ENCODE measurements at places on chromosomes 4 and X.

DNA sequence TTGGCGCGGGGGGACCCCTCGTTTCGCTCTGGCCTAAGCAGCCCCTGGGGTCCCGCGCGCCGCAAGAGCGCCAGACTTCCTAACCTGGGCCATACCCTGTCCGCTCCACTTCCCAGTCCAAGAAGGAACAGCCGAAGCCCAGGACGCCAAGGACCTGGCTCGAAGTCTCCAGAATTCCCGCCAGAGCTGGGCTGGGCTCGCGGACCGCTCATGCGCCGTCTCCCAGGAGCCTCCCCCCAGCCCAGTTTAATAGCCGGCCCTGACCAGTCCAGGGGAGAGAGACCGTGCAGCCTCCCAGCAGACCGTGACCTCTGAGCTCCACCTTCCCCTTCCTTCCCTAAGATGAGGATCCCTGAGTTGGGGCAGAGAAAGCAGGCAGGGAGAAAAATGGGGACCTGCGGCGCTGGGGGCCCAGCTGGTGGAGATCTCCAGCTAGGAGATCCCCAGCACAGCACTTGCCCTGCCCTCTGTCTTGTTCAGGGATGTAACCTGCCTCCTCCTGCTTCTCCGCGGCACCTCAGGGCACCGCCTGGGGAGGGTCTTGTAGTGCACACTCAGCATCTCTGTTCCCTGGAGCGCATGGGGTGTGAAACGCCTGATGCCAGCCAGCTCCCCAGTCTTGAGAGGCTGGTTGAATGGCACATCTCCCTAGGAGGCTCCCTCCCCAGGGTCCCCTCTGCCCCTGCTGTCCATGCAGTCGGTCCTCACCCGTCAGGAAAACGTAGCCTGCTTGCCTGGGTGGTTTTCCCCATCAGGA, 1.2 kb upstream of the LETM1 start:
- peak; percentile 33 for DNase-seq

GRCh38 chr4:60863442-60863841, 336.7 kb upstream of the ADGRL3 start:
- DNase-seq = no peak

- DNase-seq = no peak
Measured at GRCh38 chrX:121231566-121232358, 184.4 kb downstream of the GLUD2 start.

GRCh38 chrX:49111791-49112190, 11.7 kb downstream of the GPKOW start:
- DNase-seq = no peak

DNA sequence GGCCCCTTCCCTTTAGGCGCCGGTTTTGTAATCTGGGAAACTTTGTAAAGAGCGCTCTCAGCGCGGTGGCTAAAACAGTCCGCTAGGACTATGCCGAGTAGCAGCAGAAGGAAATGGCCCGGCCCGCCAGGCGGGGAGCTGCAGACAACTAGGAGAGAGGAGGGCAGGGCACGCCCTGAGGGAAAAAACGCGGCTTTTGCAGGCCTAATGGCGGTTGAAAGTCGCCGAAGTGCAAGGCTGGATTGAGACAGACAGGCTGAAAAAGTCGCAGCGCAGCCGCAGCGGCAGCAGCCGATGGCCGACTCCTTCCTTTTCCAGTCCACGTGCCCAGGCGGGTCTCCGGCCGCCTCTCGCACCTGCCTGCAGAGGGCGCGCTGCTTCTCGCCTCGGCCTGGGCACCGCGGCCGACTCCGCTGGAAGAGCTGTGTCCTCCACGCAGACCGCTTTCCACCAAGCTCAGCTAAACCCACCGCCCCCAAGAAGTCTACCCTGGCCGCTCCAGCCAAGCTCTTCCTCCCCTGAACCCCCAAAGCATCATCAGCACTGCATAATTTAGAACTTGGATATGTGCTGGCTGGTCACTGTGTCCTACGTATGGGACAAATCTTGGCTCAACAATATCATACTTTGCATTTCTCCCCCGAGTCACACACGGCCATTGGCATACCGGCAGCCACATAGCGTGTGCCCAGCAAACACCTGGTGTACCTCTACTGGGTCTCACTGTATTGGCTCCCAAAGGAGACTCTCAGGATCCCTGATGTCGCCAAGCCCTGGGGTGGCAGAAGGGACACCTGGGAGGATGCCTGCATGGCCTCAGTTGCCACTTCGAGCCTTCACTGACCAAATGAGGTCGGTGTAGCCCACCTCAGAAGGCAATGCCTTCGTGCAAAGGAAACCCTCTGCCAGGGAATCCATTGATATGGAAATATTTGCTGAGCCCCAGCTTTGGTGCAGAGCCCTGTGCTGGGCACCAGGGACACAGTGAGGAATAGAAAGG, 14.5 kb downstream of the SLC25A5 start:
- no peak for DNase-seq

DNA sequence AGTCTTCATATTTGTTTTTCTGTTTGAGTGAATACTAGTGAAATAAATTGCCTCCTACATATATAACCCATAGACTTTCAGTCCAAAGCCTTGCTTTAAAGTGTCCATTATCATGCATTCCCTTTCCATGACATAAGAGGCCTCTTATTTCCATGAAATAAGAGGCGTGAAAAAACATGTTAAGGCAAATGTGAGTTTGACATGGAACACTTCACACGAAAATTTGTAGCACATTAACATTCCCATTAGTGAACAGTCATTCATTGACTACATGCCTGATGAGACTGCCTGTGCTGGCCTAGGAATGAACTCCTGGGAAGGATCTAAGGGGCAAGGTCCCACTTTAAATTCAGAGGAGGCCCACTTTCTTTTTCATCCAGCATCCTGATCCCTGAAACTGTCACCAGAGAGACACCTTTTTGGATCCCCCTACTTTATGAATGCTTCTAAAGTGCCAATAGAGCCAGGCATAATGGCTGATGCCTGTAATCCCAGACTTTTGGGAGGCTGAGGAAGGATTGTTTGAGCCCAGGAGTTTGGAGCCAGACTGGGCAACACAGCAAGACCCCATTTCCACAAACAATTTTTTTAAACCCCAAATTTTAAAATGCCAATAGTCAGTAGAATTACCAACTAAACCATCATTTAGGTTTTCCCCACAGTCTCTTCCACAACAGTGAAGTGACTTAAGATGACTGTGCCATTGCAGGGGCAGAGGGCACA, 6.7 kb downstream of the RTL8B start:
- no peak for DNase-seq

DNA sequence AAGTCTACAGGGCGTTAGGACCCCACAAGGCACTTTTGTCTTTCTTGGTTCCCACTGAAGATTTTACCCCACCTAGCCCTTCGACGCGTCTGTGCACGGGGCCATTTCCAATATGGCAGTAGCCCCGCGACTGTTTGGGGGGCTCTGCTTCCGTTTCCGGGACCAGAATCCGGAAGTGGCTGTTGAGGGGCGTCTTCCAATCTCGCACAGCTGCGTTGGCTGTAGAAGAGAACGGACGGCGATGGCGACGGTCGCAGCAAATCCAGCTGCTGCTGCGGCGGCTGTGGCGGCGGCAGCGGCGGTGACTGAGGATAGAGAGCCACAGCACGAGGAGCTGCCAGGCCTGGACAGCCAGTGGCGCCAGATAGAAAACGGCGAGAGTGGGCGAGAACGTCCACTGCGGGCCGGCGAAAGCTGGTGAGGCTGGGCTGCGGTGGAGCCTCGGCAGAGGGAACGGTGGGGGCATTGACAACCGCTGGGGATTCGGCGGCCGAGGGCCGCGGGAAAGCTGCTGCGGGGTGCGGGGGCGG, at the start of gene USP11:
Gene USP11 (plus strand): TSS at position 207 of the 530 bp plus-strand sequence. CDS start 35 bp downstream, at position 242.
- peak; percentile 72 for DNase-seq

- peak; percentile 81 for DNase-seq
Measured at GRCh38 chr4:76087007-76087769, 12.7 kb downstream of the ART3 start.

GRCh38 chr4:36332782-36333131, 51.3 kb downstream of the DTHD1 start:
- no peak for DNase-seq

DNA sequence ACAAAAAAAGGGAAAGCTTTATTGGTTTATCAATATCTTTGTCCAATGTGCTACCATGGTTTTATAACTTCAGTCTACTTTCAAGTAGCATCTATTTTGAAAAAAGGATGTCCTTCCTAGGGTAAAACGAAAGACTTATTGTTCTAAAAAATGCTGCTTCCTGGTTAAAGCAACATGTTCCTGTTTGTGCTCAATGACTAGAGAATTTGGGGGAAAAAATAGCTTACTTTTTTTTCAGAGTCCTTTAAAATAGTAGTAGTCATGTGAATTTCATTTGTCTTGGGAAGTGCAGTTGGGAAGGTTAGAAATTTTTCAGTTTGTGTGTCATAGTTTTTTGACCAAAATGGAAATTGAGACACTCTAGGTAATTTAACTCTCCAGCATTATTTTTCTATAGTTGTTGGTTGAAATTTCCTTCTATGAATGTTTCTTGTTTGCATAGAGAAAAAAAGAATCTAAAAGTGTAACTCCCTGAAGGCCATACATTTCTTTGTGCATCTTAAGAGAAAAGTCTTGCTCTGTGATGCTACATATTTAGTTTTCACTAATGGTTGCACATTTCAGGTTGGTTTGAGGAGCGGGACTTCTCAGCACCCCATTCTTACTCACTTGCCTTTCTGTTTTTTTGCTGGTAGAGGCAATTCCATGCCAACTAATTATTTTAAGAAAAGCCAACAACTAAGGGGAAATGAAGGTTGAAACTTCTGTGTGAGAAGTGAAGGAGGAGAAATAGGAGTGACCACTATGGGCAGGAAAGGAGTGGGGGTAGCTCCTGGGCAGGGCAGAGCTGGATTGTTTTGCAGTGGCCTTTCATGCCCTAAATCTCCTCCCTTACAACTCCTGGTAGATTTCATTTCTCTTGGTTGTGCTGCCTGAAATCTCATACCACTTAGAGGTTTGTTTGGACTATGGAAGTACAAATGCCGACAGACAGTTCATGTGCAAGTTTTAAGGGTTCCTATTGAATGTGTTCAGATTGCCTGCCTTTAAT, 76.4 kb downstream of the RAPGEF2 start:
- DNase-seq = no peak

GRCh38 chr4:118918388-118918787, 29.7 kb downstream of the SYNPO2 start:
- DNase-seq = peak; percentile 63

GRCh38 chr4:98539299-98539698, 119.1 kb downstream of the TSPAN5 start:
- no peak for DNase-seq

DNA sequence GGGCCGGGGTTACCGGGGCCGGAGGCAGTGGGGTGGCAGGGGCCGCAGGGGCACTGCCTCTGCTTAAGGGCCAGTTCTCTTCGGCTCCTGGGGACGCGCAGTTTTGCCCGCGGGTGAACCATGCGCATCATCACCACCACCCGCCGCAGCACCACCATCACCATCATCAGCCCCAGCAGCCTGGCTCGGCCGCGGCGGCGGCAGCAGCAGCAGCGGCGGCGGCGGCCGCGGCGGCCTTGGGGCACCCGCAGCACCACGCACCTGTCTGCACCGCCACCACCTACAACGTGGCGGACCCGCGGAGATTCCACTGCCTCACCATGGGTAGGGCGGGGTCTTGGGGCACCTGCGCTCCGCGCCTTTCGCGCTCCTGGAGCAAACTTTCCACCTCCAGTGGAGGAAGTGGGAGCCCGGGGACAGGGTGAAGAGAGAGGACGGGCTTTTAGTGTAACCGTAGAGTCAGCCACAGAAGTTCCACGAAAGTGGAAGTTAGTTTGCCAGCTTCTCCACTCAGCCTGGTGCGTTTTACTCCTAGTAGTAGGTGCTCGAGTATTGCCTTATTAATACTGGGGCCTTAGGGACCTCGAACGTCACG, 729 bp downstream of the GSX2 start:
- DNase-seq = no peak

DNA sequence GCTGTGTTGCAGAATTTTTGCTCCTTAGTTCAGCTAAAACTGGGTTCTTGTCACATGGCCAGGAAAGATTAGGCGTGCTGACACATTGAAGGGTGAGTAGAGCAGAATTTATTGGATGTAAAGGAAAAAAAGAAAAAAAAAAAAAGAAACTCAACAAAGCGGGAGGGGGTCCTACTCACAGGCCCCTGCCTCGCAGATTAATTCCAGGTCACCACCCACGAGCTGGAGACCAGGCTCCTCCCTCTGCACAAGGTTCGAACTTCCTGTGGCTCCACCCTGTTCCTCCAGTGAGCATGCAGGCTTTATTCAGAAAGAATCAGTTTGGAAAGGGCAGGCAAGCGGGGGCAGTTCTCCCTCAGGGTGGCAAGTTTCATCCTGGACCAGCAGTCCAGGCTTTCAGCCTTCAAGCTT, 17.1 kb downstream of the MGST2 start:
- no peak for DNase-seq

DNA sequence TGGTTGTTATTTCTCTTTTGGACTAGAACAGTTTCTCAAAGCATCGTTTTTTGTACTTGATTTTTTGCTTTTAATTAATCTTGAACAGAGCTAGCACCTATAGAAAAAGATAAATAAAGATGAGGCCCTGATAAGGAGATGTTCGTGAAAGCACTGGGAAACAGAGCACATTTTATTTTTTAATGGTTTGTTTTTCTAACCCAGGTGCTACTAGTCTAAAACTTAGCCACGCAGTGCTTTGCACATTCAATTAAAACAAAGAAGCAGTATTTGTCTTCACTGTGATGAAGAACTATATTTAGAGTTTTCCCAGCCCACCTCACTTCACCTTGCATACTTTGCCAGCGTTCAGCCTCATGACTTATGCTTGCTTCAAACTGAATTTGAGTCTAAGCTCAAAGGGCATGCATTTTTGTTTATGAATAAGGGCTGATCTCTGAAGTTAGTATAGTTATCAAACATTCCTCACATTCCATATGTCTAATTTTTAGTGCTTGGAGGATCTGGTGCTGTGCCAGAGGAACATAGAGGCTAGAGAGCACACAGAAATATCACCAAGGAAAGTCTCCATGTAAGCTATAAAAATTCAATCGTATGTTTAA, 76.7 kb downstream of the WWC2 start:
- no peak for DNase-seq

DNA sequence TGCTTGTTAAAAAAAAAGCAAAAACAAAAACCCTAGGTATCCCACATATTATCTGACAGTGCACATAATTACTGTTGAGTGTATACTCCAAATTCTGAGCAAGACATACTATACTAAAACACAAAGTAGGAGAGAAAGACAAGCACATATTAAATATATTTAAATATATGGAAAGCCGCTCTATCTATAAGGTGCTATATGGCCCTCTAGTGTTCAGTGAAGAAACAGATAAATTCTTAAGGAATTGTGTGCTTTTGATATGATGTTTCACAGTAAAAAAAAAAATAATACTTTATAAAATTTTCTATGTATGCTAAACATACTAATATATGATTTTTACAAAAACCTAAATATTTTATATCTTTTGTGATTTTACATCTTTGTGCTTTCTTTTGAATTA, 137.8 kb downstream of the FBXW7 start:
- DNase-seq = no peak

DNA sequence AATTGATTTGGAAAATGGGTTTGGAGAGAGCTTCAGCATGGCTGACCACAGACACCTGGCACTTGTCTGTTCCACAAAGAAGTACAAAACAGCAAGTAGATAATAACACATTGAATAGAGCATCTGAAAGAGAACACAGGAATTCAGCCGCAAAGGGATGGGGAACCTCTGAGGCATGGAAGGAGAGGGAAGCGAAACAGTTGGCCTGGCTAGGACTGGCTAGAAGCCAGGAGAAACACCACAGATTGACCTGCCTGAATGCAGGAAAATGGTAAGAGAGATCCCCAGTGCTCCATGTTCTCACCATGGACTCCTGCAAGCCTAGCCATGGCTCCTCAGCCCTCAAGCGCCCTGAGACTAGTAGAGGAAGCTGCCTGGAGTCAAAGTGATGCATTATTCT, 169.7 kb upstream of the SH3RF1 start:
- peak; percentile 68 for DNase-seq

GRCh38 chrX:123230798-123231197, 46.7 kb downstream of the GRIA3 start:
- DNase-seq = no peak
